ENCODE measurements at places on chromosomes 6 and 20.

- DNase-seq, result peak; percentile 21
Observed at GRCh38 chr6:28729501-28730402, 194.0 kb downstream of the TRIM27 start.

DNA sequence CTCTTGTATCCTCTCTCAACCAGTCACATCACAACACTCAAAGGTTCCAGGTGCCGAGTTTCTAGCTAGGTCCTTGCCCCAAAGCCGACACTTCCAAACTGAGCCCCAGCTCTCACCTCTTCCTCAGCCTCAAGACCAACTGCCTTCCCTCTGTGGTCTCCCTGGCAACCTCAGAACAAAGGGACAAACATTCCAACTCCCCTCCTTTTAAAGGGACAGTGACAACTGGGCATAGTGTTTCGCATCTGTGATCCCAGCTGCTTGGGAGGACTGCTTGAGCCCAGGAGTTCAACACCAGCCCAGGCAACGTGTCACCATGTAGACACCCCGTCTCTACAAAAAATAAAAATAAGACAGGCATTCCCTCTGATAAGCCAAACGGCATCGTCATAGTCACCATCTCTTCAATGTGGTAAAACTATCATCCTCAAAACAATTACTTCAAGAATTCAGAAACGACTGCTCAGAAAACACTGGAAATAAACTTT lies 11.3 kb downstream of the DIDO1 start:
- no peak for DNase-seq

DNA sequence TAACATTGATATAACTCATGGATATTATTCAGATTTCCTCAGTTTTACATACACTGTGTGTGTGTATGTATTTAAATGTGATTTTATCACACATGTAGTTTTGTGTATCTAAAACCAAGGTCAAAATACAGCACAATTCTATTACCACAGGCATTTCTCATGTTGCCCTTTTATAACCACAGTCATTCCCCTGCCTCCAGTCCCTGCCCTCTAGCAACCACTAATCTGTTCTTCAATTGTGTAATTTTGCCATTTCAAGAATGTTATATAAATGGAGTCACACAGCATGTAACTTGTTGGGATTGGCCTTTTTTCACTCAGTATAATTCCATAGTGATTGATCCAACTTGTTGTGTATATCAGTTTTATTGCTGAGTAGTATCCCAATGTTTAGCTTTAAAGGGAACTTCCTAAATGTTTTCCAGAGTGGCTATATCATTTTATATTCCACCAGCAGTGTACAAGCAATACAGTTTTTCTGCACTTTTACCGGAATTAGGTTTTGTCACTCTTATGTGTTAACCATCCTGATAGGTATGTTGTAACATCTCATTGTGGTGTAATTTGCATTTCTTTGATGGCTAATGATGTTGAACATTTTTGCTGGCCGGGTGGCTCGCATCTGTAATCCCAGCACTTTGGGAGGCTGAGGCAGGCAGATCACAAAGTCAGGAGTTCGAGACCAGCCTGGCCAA lies 338.2 kb downstream of the SOX4 start:
- peak; percentile 51 for DNase-seq

- no peak for DNase-seq
Observed at GRCh38 chr6:117870486-117871242, 36.4 kb upstream of the SLC35F1 start.

DNA sequence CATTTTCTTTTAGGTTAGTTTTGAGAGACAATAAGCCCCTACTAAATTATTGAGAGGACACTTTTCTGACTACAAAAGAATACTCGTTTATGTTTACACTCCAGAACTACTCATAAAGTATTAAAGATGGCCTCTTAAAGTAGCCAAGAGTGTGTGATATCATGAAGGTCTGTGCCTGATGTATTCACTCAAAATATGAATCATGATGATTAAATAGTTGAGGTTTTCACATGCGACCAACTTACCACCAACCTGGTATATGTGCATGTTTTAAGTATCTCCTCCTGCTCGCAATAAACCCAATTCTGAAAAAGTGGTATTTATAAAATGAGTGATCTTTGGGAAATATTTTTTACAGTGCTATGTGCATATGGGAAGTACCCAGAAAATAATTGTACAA lies 43.9 kb downstream of the IL20RA start:
- no peak for DNase-seq

- peak; percentile 8 for DNase-seq
Observed at GRCh38 chr6:35973670-35974222, 50.7 kb downstream of the SLC26A8 start.

GRCh38 chr20:22861990-22862389 lies 173.1 kb upstream of the SSTR4 start:
- no peak for DNase-seq

DNA sequence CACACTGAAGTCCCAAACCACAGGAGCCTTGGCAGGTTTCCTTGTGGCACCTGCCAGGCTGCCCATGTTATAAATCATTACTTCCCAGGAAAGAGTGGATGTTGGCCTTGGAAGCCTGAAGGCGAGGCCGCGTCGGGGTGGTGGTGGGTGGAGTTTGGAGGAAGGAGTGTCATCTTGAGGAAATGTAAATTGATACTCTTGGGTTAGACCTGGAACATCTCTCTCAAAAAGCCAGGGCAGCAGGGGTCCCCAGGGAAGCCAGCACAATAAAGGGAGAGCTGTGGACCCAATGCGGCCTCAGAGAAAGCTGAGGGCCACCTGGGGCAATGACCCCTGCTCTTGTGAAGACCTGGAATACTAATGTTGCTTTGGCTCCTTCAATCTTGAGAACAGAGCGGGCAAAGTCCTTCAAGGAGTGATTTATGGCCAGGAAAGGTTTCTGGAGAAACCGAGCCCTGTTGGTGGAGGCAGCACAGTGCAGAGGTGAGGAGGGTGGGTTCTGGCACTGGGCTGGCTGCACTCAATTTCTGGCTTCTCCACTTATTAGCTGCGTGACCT lies 26.3 kb upstream of the TRAF3IP2 start:
- DNase-seq, result no peak

GRCh38 chr20:61516346-61517208 lies 264.5 kb downstream of the CDH4 start:
- DNase-seq, result peak; percentile 26

DNA sequence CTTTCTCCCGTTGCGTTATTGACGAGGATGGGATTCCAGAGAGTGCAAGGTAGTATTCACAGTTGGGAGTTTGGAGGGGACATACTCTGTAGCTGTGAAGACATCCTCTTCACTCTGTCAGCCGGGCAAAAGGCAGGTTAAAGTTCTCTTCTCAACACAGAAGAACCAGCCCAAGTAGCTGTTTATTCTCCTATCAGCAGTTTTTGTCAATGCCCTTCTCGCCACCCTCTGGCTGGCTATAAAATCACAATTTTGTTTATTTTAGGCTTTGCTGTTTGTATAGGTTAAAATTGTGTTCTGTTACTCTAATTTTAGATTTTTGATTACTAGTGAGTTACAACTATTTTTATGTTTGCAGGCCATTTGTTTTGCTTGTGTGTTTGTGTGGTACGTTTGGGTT lies 37.9 kb upstream of the MAS1 start:
- DNase-seq, result peak; percentile 14

DNA sequence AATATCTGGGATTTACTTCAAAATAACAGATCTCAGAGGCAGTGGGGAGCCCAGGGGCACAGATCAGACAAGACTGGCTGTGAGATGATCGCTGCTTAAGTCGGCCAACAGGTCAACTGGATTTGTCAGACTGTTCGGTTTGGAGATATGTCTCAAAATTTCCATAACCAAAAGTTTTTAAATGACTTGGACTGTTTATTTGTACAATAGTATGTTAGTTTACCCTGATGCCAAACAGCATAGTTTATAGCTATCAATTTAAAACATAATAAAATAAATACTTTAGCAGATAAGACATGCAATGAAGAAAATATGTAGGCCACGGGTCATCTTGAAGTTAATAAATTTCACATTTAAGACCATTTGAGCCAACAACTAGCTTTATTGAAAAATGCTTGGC lies 126.7 kb downstream of the IRF4 start:
- no peak for DNase-seq
